DMS79 (cell line): ENCODE measurements at places on chromosomes 1 and 21.

DNA sequence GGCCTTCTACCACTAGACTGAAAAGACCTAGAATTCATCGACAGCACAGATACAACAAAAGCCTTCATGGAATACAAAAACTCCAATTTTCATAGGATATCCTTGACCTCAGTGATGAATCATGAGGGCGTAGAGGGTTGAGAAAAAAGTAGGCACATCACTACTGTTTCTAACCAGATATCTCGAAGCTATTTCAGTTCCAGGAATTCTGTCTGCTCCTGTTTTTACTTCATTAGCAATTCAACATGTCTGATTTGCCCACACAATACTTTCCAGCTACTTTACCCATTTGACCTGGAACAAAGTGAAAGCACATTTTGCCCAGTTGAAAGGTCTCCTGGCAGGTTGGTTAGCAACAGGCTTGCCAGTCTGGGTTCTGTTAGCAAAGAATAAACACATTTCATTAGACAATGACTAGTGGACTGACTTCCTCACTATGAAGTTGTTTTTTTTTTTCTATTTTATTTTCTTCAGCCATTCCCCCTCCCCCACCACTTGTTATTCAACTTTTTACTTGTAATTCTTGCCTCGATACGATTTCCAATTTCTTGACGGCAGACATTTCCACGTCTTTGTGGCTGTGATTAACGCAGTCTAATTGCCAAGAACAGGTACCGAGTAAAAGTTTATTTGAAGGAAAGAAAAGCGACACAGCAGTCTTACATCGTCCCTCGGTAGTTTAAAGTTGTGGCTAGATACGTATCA is 4.0 kb upstream of the ZBTB18 start:
- peak; percentile 12 for DNase-seq

DNA sequence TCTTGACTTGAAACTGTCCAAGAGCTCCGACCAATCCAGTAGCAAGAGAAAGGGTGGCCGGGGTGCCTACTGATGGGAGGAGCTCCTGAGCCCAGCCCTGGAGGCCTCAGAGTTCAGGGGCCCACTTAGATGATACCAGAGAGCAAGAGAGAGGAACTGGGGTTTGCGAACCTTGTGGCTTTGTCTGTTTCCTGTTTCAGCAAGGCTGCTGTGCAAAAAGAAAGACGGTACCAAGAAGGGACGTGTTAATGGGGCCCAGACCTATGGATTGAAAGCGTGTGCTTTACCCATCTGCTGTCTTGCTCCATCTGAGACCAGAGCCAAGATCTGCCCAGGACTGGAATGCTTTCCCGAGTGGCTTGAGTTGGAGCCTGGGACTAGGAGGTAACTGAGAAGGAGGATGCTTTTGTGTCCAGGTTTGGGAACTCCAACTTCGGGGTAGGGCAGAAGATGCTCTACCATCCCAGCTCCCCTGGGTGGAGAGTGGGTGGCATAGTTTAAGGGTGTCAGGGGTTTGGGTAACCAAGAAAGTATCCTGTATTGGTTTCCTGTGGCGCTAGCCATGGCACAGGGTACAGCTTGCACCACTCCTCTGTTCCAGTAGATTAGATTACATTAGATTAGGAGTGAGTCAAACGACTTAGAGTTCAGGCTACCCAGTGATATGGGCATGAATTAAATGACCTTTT is at the start of gene TRAF3IP3:
Gene TRAF3IP3, plus strand, starts transcription at position 128 of the 689 bp plus-strand sequence. CDS start 3,987 bp downstream, outside the sequence.
- DNase-seq = no peak

GRCh38 chr1:247204177-247204647 is 32.4 kb upstream of the ZNF124 start:
- DNase-seq = no peak

DNA sequence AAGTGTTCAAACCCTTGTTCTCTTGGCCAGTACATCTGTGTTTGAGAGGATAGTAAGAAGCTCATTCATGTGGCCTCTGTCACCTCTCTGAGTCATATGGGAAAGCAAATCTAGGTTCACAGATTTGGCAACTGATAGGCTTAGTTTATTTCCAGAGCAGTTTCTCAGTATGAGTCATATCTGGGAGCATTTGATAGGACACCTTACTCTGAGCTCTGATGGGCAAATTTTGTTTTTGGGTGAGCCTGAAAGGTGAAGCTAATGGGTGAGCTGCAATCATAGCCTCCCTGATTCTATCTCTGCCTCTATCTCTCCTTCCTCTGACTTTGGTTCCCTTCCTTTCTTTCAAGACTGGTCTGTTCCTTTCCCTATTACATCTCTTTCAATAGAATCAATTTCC is 134.4 kb downstream of the S1PR1 start:
- no peak for DNase-seq

DNA sequence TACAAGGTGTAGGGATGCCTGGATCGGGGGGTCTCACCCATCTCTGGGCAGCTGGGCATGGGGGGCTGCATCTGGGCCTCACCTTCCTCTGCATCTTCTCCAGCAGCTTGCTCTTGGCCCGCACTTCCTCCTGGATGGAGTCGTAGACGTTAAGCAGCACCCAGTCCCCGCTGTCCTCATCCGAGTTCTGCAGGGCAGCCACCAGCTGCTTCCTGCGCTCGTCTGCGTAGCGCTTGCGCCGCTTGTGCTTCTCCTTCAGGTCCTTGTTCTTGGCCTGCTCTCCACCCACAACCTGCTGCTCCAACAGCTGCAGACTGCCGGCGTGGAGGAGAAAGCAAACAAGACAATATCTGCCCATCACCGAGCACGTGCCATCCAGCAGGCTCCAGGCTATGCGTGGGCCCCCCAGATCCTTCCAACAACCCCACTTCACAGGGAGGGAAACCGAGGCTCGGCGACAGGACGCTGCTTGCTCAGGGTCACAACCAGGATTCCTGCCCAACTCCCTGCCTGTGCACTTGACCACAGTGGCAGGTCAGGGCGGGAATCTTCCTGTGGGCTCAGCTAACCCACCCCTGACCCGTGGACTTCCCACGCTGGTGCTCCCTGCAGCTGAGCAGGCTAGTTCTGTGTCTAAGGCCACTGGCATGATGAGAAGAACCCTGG is 21.5 kb upstream of the DDOST start:
- no peak for DNase-seq

GRCh38 chr1:218384581-218384993 is 39.5 kb downstream of the TGFB2 start:
- no peak for DNase-seq

GRCh38 chr1:89965193-89965768 is 29.6 kb upstream of the ZNF326 start:
- DNase-seq = peak; percentile 37

DNA sequence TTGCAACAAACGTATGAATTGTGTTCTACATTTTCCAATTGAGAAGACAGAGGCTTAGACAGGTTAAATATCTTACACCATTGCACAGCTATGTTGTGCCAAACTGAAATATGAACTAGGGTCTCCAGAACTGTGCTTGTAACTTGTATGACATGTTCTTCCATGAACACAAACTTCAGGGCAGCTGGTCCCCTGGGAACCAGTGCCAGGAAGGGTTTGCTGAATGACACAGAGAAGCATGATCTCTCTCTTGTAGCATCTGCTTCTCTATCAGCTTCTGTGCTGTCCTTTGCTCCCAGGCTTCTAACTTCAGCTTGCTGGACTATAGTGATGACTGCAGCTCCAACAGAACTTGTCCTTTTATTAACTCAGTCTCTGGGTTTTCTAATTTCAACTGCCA is 385.5 kb downstream of the SIPA1L2 start:
- DNase-seq = no peak

DNA sequence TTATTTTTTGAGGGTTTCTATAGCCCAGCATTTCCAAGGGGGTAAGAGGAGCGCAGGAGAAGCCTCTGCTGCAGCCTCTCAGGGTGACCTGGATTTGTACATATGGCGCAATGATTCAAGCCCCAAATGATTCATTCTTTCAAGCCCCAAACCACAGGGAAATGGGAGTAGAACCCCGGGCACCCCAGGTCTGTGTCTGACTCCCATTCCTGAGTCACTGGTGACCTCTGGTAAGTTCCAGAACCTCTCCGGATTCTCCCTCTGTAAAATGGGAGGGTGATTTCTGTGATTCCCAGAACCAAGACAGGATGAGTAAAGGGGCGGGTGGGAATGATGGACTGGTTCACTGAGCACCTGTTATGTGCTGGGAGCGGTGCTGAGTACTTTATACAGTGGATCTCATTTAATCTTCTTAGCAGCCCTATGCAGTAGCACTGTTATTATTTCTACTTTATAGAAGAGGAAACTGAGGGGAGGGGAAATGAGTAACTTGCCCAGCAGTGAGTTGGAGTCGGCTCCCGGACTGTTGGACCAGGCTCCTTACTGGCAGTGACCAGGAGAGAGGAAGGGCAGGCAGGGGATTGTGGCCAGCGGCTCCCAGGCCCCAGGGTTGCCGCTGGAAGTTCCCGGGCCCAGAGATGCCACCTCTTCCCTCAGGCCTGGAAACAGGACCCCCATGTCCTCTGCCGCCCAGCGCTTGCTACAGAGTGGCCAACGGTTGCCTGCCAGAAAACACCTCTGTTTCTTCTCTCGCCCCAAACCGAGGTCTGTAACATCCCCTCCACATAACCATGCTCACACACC is 20.3 kb upstream of the SLC26A9 start:
- no peak for DNase-seq

GRCh38 chr1:110151175-110151669 is 928 bp downstream of the SLC6A17 start:
- no peak for DNase-seq

GRCh38 chr1:39639305-39640130 is at the start of gene HEYL:
TSS of gene HEYL (minus strand) at chr1:39639643. CDS start at chr1:39639625, 18 bp downstream.
- DNase-seq = peak; percentile 47

GRCh38 chr1:27150641-27151040 is 4.3 kb downstream of the SLC9A1 start:
- no peak for DNase-seq

DNA sequence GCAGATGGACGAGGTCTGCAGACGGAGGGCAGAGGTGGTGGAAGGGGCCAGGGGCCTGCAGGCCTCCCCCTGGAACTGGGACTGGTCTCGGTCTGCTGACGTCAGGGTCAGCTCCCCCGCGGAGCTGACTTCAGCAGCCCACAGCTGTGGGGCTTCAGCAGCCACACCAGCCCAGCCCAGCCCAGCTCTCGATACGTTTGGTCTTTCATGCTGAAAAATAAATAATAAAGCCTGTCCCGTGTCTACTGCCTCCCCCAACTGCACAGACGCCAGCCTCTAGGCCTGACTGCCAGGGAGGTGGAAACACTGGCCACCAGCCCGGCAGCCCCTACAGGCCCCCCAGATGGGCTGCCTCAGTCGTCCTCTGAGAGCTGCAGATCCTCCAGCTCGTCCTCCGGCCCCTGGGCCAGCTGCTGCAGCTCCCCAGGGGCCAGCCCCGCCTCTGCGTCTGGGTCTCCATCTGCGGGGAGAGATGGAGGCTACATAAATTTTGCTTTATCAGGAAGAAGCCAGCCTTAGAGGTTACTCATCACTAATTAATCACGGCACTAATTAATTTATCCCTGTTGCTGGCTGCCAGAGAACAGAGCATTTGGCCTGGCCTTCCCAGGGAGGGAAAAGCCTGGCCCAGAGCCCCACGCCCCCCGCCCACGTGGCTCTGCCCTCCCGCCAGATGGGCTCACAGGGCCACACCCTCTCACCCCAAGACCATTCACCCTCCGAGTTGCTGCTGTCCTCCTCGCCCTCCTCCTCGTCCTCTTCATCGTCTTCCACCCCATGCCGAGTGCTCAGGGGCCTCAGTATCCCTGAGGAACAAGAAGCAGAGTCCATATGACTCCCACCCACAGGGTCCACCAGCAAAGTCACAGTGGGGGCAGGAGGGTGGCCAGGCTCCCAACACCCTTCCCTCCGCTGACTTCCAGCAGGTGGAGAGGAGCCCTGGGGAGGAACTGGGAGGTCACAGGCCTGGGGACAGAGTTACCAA is 14.4 kb downstream of the NOC2L start:
- DNase-seq = no peak

- DNase-seq = no peak
Observed at GRCh38 chr1:67264152-67264551, 43.5 kb upstream of the IL12RB2 start.

GRCh38 chr1:25167269-25168192 is 64.8 kb downstream of the SYF2 start:
- DNase-seq = no peak

- no peak for DNase-seq
Observed at GRCh38 chr1:90591970-90592356, 125.1 kb downstream of the BARHL2 start.

GRCh38 chr1:114318961-114319360 is 165.3 kb upstream of the SYT6 start:
- no peak for DNase-seq

- no peak for DNase-seq
Observed at GRCh38 chr1:226915672-226915995, 24.5 kb upstream of the COQ8A start.

- no peak for DNase-seq
Observed at GRCh38 chr1:48701445-48701844, 75.2 kb downstream of the BEND5 start.

GRCh38 chr21:14120091-14120734 is 90.5 kb downstream of the LIPI start:
- DNase-seq = no peak

- no peak for DNase-seq
Observed at GRCh38 chr1:58162952-58163550, 383.5 kb downstream of the OMA1 start.

GRCh38 chr1:193031431-193031830 is 27.7 kb downstream of the UCHL5 start:
- no peak for DNase-seq

DNA sequence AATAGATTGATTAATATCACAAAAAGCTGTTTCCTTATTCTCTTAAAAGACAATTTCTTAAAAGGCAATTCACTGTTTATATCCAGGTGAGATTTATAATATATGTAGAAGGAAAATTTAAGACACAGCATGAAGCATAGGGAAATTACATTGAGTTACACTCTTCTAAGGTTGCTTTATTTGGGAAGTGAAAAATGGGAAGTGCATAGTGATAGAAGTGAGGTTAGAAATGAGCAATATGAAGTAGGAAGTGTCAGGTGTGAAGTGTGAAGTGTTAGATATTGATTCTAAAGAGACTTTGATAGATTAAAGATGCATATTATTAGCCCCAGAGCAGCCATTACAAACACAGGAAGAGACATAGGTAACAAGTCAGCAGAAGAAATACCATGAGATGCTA is 40.3 kb downstream of the FH start:
- no peak for DNase-seq
